NCI-H187 treated with DMSO at 0.1 percent for 48 hours (cell line): ENCODE measurements at places on chromosomes 3 and 15.

GRCh38 chr3:17232442-17232841 lies 347.7 kb downstream of the PLCL2 start:
- DNase-seq = peak; percentile 37

DNA sequence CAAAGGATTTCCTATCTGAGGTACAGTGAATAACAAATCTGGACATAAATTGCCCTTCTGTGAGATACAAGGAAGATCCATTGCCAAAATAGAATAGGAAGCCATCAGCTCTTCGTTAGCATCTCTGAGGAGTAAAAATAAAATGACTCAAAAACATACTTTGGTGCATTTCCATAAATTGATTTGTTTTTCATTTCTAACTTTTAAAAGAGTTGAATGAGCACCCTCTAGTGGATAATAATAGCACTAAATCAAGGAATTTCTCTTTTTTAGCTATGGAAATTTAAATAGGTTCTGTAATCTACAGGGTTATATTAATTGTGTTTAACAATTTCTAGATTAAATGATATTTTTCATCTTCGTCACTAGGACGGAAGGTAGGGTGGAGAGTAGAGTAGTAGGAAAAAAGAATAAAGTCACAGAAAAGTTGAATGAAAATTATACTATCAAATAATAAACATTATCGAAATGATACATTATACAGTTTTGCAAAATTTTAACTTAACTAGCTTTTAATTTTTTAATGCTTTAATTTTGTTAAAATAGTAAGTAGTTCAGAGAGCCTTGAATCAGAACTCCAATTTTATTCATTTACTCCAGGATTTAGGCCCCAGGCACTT lies 6.4 kb downstream of the NSUN3 start:
- no peak for DNase-seq

- DNase-seq = no peak
Measured at GRCh38 chr3:45205126-45205525, 21.0 kb downstream of the TMEM158 start.

- DNase-seq = no peak
Measured at GRCh38 chr3:196563721-196564225, 4.6 kb downstream of the WDR53 start.

GRCh38 chr3:101890716-101891115 lies 41.4 kb downstream of the NFKBIZ start:
- DNase-seq = no peak

DNA sequence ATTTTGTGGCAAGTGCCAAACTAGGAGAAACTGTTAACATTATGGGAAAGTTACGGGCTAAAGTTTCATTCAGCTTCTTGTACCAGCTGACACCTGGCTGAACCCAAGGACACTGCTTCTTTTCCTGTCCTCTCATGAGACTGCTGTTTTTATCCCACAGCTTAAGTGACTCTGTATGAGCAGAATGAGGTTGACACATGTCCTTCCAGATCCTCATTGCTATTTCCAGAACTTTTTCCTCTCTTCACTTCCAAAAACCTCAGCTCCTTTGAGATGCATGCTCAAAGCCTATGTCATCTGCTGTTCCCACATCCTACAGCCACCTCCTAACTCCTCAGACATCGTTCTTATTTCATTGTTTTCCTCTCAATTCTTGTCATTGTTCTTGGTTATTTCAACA lies 183.6 kb downstream of the DCLK3 start:
- DNase-seq = no peak

GRCh38 chr15:61685534-61685933 lies 374.7 kb downstream of the VPS13C start:
- DNase-seq = no peak

GRCh38 chr3:134563601-134564000 lies 77.7 kb downstream of the CEP63 start:
- no peak for DNase-seq

- no peak for DNase-seq
Measured at GRCh38 chr3:183774631-183775030, 50.7 kb downstream of the MAP6D1 start.

GRCh38 chr3:159776779-159777178 lies 211.9 kb upstream of the IL12A start:
- no peak for DNase-seq

GRCh38 chr3:197435426-197435825 lies 120.3 kb downstream of the BDH1 start:
- DNase-seq = no peak

DNA sequence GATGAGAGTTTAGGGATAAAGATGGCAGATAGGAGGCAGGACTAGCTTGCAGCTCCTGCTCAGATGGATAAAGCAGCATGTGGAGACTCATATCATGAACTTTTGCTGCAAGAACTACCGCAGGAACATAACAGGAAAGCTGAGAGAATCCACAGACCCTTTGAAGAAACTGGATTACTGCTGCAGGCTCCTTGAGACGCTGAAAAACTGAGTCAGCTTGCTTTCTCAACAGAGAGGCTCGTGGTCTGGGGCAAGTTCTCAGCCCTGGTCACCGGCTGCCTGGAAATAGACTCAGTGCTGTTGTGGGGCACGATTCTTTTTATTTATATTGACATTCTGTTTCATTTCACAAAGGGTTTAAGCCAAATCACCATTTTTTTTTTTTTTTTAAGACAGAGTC lies 28.8 kb upstream of the TRIM59 start:
- DNase-seq = no peak

- DNase-seq = no peak
Measured at GRCh38 chr3:156180077-156180476, 59.7 kb downstream of the KCNAB1 start.

DNA sequence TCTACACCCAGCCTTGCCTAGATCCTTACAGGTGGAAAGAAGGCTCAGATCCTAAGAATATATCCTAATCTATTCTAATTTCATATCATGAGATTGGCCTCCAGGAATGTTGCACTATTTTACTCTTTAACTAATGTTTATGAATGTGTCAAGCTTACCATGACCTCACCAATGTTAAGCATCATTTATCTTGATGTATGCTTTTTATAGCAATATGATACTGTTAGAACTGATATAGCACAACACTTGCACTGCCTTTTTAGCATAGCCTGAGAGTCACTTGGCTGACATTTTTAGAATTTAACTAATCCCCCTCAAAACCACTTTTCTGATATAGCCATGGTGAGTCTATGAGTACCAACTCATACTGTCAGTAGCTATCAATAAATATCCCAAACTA lies 191.5 kb upstream of the NR2F2 start:
- DNase-seq = no peak

GRCh38 chr3:130934442-130935089 lies 40.7 kb downstream of the ATP2C1 start:
- DNase-seq = no peak

GRCh38 chr3:51968170-51968775 lies 1.0 kb upstream of the PCBP4 start:
- DNase-seq = no peak

DNA sequence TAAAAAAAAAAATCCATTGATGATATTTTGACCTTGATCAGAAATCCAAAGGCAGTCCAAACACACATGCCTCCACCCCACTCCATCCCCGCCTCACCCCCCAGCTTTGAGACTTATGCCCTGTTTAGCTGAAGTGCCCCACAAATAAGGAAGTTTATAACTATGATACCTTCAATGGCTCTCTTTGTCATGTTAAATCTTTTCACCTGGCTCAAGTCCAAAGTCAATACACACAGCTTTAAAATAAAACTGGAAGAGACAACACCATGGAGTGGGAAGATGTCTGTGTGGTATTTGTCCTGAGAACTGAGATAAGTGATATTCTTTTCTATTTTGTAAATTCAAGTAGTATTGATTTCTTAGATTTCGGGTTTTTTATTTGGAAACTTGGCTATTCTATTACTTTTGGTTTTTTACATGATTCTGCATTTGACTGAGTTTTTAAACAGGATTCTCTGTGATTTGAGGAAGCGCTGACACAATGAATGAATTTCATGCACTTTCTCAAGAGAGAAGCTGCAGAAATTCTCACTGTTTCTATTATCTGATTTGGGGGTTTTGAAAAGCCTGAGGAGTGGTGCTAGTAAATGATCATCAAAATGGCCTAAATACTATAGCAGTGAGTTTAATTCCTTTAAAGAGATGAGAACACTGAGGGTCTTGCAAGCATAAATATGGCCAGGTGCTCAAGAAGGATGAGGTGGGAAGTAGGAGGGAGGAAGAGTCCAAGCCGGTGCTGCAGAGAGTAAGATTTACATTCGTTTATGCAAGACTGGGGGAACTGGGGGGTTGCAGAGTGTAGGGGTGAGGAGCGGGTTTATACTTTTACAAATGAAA lies 5.2 kb downstream of the FOXB1 start:
- no peak for DNase-seq

DNA sequence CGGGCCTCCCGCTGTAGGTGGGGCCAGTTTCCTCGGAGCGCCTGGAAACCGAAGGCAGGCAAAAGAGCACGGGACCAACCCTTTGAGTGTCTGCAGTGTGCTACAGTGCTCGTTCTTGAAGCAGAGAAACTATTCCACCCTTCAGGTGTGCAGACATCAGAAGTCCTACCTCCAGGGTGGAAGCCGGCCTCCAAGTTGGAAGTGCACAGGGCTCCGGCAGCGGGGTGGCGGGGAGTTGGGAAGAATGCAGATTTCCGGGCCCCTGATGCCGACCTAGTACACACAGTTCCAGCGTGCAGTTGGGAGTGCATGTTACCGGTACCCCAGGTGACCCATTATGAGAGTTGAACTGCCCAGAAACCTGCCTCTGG lies 3.0 kb downstream of the KLF13 start:
- no peak for DNase-seq

DNA sequence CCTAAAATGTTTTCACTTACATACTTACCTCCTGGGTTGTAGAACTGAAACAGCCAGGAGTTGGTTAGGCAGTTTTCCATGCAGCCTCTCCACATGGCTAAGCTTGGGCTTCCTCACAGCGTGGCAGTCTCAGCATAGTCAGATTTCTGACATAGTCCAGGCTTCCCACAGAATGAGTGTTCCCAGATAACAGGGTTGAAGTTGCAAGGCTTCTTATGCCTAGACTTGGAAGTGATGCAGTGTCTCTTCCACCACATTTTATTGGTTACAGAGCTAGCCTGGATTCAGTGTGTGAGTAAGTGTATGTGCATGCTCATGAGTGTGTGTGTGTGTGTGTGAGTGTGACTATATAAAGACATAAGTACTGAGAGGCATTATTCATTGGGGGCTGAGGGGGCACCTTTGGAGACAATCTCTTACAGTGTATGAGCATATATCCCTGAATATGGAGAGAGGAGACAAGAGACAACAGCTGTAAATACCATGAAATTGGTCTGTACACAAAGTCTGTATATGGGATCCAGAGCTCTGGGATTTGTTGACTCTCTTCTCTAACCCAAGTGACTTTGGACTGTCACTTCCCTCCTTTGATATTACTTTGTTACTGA lies 78.1 kb downstream of the ZNF621 start:
- no peak for DNase-seq

- no peak for DNase-seq
Measured at GRCh38 chr3:71149959-71150954, 433.3 kb downstream of the FOXP1 start.

DNA sequence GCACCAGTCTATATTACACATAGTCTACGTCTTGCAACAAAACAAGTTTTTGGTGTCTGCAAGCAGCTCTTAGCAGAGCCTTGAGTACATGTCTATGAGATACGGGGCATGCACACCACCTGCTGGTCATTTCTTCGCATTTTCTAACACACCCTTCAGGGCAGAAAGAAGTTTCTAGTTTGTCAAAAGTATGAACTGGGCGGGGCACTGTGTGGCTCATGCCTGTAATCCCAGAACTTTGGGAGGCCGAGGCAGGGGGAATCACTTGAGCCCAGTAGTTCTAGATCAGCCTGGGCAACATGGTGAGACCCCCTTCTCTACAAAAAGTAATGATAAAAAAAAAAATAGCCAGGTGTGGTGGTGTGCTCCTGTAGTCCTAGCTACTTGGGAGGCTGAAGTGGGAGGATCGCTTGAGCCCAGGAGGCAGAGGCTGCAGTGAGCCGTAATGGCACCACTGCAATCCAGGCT lies 64.2 kb upstream of the ARL8B start:
- DNase-seq = no peak

DNA sequence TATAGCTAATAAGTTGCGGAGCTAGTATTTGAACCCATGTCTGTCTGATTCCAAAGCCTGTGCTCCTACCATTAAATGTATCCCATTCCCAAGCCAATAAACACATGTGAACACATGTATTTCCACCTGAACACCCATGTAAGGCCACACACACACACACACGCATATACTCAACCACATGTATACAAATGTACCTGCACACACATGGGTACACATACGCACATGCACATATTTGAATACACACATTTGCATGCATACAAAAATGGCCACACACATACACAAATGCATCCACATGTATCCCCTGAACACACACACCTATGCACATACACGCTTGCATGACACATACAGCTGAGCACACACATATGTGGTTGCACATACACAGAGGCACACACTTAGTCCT lies 5.4 kb upstream of the MRPS22 start:
- no peak for DNase-seq

GRCh38 chr3:126213379-126214028 lies 33.1 kb upstream of the ALDH1L1 start:
- no peak for DNase-seq

- DNase-seq = no peak
Measured at GRCh38 chr15:94026458-94027304, 204.7 kb upstream of the MCTP2 start.

GRCh38 chr3:138915503-138916498 lies 31.1 kb downstream of the FOXL2 start:
- no peak for DNase-seq

DNA sequence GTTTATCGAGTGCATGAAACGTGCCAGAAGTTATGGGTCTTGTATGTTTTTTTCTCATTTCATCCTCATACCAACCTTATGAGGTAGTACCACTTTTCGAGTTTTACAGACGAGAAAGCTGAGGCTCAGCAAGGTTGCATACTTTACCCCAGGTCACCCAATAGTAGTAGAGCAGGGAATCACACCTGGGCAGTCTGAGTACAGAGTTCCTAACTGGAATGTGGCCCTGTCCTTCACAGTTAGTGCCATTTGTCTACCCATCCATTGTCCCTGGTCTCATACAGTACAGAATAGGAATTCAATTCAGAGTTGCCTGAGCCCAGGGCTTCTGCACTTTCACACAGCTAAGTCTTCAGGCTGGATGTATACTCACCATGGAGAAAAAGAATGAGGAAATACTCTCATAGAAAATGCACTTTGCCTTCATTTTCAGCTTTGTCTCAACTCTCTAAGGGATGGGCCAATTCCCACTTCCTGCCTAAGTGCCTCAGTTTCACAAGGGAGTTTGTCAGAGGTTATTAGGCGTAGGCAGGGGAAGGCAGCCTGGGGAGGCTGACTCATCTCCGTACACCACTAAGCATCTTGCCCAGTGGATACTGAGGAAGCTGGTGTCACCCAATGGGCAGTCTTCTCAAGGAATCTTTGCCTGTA lies 93.2 kb downstream of the TMEM212 start:
- DNase-seq = no peak

DNA sequence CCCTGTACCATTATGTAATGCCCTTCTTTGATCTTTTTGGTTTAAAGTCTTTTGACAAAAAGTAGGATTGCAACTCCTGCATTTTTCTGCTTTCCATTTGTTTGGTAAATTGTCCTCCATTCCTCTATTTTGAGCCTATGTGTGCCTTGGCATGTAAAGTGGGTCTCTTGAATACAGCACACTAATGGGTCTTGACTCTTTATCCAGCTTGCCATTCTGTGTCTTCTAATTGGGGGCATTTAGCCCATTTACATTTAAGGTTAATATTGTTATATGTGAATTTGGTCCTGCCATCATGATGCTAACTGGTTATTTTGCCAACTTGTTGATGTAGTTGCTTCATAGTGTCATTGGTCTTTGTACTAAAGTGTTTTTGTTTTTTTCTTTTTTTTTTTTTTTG lies 32.4 kb downstream of the CMC1 start:
- no peak for DNase-seq

GRCh38 chr15:91634179-91634578 lies 219.3 kb upstream of the SLCO3A1 start:
- no peak for DNase-seq

GRCh38 chr3:49805897-49806701 lies 3.0 kb downstream of the INKA1 start:
- DNase-seq = no peak
